ENCODE measurements at places on chromosomes 4 and X.

- DNase-seq, result no peak
Observed at GRCh38 chr4:6278801-6279197, 9.1 kb downstream of the WFS1 start.

GRCh38 chr4:15794905-15795304 is 16.8 kb downstream of the CD38 start:
- no peak for DNase-seq

DNA sequence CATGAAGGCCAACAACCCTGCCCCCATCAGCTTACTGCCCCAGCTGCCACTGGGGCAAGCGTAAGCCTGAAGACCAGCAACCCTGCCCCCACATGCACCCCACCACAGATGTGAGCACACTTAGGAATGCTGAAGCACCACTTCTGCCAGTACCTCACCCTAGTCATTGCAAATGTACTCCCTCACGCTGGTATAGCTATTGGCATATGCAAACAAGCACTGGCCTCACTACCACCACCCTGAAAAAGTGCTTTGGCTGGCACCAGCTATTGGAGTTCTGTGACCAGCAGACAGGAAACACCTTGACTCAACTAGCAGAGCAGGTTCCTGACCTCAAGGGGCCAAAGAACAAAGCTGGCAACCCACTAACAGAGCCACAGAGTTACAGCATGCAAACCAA is 534.4 kb upstream of the POU3F4 start:
- DNase-seq, result no peak

DNA sequence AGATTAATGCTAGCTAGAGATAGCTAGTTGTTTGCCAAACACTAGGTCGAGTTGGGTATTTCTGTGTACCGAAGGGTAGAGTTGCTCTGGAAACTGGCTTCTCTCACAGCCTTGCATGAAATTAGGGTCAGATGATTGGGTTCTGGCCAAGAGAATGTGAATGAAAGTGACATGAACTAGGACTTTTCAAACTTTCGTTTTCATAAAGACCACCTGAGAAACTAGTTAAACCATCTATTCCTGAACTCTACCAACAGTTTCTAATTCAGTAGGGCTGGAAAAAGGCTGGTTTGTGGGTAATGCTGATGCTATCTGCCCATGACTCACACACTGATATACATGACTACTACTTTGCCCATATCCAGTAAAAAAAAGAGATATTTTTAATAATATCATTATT is 157.6 kb downstream of the GASK1B start:
- no peak for DNase-seq

DNA sequence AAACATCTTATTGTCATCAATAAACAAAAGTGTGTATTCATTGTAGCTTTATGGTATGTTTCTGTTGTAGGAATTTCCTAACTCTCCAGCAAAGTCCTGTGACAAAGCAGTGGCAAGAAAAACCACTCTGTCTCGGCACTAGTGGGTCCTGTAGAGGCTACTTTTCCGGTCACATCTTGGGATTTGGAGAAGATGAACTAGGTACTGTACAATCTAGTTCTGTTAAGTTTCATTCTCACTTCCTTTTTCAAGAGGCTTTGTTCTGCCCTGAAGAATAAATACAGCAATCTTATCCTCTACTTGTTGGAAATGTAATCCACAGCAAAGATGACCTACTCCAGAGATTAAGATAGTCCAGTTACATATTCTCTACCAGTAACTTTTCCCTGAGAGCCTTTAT is 69.3 kb downstream of the HHIP start:
- DNase-seq, result no peak

Measured in Panc1 (cell line).